ENCODE measurements at places on chromosomes 5 and 9. TPM values are rescaled to one million over a fixed set of nuclear protein-coding genes. Genes with fewer than 3 reads are reported as not detected.

- DNase-seq = no peak
Measured at GRCh38 chr5:61148515-61148914, 13.8 kb downstream of the SMIM15 start.

DNA sequence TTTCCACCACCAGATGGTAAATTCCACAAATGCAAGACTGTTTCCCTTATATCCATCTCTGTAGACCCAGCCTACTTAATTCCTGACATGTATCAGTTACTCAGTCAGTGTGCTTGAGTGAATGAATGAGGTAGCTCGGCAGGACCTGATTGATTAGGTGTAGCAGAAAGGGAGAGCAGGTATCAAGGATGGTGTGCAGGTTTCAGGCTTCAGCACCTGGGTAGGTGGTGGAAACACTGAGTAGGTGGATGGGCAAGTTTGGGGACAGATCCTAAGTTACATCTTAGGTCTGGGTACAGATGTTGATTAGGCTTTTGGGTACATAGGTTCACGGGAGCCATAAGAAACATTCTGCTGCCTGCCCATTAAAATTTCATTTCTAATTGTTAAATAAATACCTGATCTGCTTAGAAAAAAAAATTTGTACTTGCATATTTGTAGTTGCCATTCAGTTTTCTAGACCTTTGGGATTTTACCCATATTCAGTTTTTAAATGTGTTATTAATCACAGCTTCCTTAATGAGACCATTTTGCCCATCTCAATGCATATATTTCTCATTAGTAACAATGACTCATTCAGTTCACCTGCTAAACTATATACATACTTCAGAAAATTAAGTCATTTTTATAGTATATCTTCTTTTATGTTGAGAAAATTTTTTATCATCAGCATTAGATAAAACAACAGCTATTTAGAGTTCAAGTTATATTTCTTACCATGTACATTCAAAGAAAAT, 111.8 kb downstream of the INIP start:
- DNase-seq = peak; percentile 33

- DNase-seq = no peak
Measured at GRCh38 chr5:145792840-145793239, 42.3 kb downstream of the PRELID2 start.

DNA sequence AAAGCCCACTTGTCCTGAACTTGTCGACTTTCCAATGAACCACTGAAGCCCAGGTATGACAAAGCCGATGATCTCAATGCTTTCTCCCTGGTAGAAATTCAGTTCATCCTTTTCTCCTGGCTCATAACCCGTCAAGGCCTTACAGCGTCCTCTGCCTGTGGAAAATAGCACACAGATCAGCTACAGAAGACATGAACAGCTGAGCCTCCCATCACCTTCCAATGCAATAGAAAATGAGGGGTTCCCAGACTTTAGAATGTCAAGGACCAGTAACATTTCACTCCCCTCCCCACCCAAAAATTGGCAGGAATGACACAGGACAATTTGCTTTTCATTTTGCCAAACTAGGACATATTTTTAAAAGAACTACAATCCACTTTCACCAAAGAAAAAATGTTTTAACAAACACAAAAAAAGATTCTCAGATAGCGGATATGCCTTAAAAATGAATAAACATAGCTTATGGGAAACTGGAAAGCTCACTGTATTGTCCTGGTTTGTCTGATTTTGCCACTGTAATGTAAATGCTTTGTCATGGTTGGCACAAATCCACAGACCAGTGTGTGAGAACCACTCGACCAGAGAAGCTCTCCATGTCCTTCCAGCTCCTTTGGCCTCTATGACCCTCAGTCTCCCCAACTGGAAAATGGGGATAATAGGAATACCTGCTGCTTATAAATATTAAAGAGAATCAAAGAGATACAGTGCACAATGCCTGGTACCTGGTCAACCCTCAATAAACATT, 24.4 kb downstream of the SH3TC2 start:
- DNase-seq = no peak

- peak; percentile 70 for DNase-seq
Measured at GRCh38 chr5:127909066-127909465, 174.5 kb upstream of the SLC12A2 start.

Gene RFESD
- total RNA-seq = 2.2 TPM

Gene GABRA1
- total RNA-seq = not detected

GRCh38 chr5:100757618-100758017, 145.5 kb downstream of the ST8SIA4 start:
- DNase-seq = no peak

Gene NSG2
- not detected for total RNA-seq

GRCh38 chr9:127081250-127082185, 40.9 kb downstream of the ANGPTL2 start:
- no peak for DNase-seq

DNA sequence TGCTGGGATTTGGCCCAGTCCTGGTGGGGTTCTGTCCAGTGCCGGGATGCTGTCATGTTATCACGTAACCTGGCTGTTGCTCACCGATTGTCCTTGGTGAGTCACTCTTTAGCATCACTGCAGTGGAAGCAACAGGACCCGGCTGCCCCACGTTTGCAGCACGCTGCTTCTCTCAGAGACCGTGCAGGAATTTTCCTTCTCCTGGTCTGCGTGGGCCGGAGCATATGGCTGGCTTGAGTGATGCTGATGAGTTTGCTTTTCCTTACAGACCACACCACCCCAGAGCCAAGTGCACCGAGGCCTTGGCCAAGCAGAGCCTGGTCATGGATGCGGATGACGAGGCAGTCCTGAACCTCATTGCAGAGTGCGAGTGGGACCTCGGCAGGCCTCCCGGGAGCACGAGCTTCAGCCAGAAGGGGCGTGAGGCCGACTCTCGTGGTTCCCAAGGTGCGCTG, 21.4 kb downstream of the CEP72 start:
- DNase-seq = peak; percentile 20

- DNase-seq = no peak
Measured at GRCh38 chr5:88758591-88758990, 124.4 kb downstream of the MEF2C start.

DNA sequence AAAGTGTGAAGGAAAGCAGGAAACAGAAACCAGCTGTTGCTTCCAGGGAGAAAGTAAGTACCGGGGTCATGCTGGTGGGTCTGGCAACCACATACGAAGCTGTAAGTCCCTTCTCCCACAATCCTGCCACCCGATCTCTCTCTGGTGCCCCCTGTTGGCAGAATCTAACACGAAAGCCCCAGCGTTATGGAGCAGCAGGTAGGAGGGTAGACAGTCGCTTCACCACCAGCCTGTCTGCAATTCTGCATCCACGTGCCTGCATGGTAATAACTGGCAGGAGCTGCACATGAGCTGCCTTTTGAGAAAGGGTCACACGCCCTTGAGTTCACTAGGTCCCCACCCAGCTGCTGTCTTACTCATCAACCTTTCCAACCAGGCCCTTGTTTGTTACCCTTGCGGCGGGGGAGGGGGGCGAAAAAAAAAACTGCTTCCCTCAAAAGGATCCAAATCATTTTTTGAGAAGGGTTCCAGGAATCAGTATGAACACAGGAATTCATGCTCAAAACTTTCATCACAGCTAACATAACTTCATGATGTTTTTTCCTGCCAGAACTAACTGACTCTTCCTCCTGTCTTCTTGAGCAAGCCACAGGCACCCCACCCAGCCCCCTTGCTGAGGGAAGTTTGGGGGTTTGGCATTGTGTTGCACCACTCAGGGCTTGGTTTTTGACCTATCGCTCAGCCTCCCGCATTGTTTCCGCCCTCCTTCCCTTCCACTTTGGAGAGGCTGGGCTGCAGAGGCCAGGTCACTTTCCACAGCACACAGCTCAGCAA, 19.6 kb upstream of the TMEM252 start:
- no peak for DNase-seq

Gene STOM
- 215 TPM for total RNA-seq

DNA sequence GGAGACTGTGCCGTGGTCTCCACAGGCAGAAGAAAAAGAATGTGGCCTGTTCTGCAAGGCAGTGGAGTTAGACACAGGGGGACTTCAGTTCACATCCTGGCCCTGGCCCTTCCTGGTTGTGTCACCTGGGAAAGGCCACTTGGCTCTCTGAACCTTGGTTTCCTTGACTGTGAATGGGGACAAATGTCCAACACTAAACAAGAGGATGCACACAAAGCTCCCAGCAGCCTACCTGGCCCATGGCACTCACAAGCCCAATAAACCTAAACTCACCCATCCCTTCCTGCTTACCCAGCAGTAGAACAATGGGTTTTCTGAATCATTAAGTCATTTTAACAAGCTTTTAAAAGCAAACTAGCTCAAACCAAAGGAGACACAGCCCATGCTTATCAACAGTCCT, 103.9 kb downstream of the FRMD3 start:
- DNase-seq = no peak

- no peak for DNase-seq
Measured at GRCh38 chr9:78171651-78172050, 64.2 kb upstream of the CEP78 start.

GRCh38 chr9:38311382-38312270, 80.9 kb upstream of the ALDH1B1 start:
- no peak for DNase-seq

Gene PCDHGA10
- 2.1 TPM for total RNA-seq

DNA sequence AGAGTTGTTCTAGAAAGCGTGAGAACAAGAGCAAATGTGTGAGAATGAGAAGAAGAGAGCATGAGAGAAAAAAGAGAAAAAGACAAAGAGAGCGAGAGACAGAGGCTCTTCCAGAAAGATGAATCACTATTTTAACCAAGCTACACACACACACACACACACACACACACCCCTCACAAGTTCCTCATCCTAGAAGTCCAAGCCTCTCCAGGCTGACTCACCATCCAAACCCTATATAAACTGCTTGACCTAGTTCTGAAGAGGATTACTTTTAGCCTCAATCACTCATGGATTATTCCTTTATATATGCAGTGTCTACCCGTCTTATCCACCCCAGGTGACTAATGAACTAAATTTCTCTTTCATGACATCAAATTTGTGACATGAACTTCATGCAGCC, 37.6 kb downstream of the C9orf57 start:
- DNase-seq = peak; percentile 91

DNA sequence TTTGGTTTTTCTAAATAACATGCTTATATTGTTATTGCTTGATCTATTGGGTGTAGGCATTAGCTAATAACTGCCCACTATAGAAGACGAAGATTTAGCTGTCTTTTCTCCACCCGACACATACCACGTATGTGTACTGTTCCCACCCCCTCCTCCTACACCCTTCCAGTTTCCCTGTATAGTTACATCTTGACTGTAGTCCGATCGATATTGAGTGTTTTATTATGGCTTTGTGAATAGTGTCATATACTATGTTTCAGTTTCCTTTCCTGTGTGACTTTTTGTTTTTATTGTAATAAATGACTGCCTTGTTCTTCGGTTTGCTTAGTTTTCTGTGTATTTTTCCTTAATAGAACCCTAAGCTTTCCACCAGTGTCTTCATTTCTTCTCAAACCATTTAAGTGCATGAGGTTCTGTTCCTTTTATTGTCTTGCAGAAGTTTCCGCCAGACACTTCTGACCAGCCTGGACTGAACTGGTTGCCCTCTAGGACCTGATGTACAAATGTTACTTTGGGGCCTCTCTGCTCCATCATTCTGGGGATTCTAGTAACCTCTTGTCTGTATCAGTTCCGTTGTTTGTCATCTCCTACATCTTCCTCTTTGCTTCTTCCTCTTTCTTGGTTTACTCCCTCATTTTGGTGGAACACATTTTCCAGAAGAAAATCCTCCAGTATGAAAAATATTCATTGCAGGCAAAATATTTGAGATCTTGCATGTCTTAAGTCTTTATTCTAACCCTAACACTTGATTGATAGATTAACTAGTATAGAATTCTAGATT, 61.8 kb downstream of the PRKACG start:
- DNase-seq = no peak

Gene PANK3
- 61.3 TPM for total RNA-seq

- DNase-seq = no peak
Measured at GRCh38 chr5:149372076-149372795, 6.9 kb downstream of the IL17B start.

GRCh38 chr9:28923351-28923750, 1350.1 kb upstream of the C9orf72 start:
- DNase-seq = no peak

DNA sequence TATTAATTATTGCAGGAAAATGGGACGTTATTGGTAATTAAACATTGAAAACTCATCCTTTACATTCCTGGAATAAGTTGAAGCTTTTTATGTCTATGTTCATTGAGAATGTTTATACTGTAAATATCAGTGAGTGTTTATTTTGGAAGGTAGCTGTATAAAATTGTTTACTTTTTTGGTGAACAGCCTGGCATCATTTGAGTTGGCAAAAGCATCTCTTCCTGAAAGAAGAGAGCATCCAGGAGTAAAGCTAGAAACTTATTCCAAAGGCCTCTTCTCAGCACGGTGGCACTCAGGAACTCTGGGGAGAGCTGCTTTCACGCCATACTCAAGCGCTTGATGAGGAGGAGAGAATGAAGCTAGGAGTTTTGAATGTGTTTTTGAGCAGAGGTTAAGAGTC, 79.9 kb downstream of the GAPVD1 start:
- no peak for DNase-seq

DNA sequence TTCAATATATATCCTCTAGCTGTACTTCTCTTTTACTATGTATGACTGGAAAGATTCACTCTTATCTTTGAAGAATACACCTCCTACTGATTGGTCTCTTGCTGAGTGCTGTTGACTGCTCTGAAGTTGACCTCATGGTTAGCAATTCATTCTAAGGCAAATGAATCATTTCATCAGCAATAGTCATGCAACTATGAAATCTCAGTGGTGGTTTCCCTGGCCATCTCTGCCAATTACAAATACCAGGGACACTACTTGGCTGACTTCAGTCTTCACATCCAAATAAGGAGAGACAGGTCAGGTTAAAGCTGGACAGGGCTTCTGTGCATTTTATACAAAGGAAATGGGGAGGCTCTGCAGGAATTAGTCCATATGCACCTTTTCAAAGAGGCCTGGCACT, 333.5 kb upstream of the ACTBL2 start:
- peak; percentile 99 for DNase-seq

DNA sequence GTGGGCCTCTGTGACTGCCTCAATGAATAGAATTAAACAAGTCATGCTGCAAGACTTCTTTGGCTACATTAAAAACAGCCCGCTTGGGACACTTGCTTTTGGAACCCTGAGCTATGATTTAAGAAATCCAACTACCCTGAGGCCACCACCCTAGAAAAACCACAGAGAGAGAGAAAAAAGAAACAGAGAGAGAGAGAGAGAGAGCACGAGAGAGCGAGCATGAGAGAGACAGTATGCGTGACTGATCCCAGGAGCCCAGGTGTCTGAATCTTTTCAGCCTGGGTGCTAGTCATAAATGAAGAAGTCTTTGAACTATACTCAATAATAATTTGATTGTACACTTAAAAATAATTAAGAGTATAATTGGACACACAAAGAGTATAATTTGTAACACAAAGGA, 123.1 kb upstream of the FREM1 start:
- no peak for DNase-seq
